Left colon (tissue), 2 donors: ENCODE measurements at places on chromosomes 1 and 21.

DNA sequence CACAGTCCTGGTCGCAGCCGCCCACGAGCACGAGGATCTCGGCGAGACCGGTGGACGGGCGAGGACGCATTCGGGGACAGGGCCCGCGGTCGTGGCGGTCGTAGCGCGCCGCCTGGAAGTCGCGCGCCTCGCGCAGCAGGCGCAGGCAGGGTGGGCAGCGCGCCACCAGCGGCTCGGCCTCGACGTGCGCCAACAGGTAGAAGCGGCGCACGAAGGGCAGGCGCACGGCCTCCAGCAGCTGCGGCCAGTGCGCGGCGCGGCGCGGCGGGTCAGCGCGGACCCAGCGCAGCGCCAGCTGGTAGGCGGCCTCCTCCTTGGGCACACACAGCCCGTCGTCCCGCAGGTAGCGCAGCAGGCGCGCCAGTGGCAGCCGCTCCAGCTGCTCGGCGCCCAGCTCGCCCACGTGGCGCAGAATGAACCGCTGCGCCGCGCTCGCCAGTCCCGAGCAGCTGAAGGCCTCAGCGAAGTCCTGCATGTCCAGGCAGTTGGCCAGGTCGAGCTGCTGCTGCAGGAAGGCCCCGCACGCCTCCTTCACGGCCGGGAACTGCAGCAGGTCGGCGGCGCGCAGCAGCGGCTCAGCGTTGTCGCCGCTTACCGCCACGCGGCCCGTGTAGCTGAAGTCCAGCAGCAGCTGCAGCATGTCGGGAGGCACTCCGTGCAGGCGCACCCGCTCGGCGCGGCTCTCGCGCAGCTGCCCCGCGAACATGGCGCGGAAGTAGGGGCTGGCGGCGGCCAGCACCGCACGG lies 573 bp downstream of the KLHL21 start:
- no peak for DNase-seq

DNA sequence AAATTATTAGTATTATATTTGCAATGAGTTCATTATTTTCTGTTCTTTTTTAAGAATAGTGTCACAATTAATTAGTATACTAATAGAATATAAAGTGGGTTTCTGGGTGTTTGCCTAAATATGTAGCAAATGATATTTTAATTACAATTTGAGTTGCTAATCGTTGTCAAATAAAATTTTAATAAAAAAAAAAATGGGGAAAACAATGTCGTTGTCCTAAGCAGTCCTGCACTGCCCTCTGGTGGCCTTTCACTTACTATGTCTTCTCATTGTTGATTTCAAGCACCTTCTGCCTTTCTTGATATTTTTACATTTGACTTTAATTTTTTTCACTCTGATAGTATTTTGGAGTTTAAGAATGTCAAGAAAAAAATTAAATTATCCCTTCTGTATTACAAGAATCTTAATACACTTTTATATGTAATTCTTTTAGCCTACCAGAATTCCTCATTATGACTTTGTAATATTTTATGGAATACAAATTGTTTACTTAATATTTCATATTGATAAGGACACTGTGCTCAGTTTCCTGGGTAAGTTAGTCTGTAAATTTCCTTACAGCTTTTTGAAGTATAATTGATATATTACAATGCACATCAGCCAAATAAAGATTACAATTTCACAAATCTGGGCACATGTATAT lies 104.5 kb upstream of the FMN2 start:
- no peak for DNase-seq

- no peak for DNase-seq
These were observed 121.7 kb upstream of the KIAA0040 start for GRCh38 chr1:175314300-175314699.

- DNase-seq: no peak
These were observed 247.4 kb downstream of the PTBP2 start for GRCh38 chr1:96968983-96969382.

DNA sequence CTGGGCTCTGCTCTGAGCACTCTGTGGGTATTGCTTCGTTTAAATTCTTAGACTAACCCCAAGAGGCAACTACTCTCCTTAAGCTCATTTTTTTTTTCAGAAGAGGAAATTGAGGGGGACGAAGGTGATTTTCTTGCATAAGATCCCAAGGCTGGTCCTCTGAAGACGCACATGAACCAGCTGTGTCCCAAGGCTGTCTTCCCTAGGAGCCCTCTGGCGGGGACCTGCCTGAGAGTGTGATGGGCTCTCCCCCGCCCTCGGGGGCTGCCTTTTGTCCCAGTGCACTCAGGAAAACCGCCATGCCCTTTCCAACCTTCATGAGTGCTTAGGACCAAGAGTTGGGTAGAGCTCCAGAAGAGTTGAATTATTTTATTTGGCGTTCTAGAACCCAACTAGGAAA lies 21.7 kb downstream of the UMODL1 start:
- DNase-seq: no peak

- DNase-seq: peak; percentile 69
These were observed 1.9 kb downstream of the DHRS3 start for GRCh38 chr1:12615865-12616708.

- DNase-seq: no peak
These were observed 62.6 kb downstream of the CD46 start for GRCh38 chr1:207814469-207814868.

DNA sequence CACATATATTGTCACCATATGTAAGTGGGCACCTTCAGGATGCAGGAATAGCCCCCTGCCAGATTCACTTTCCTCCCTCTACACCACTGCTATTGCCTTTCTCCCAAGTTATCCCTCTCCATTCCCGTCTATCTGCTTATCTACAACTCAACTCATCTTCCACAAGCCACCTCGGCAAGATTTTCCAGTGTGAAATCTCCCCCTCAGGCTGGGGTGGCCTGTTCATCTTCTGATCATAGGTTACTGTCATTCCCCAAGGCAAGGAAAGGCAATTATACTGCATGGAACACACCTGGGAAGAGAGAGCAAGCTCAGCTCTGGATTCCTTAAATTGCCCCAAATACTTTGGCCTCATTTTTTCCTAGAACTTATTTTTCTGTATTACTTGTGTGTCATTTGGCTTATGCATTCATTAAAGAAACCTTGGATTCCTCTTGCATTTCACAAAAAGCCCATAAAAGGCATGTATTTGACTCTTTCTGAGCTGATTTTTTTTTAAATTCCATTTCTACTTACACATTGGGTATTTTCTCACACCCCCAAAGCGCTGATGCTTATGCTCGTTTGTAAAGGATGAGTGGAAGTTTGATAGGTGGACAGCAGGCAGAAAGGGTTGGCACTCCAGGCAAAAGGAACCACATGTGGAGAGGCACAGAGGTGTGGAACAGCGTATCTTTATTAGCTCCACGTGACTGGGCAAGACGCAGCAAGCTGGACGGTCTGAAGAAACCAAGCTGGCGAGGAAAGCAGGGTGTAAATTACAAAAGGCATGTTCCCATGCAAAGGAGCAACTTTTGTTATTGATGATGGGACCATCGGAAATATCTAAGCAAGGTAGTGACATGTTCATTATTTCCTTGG lies 169.7 kb upstream of the RAB4A start:
- DNase-seq: no peak

DNA sequence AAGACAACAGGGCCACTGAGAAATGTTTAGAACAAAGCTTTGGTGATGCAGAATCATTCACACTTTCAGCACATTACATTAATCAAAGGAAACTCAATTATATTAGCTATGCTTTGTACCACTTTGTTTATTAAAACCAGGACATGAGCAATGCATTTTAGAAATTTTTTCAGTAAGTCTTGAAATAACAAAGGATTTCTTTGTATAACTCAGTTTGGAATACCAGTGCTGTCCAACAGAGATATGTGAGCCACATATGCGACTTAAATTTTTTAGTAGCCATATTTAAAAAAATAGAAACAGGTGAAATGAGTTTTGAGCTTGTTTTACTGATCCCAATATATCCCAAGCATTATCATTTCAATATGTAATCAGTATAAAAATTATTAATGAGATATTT lies 18.8 kb upstream of the F3 start:
- DNase-seq: no peak

DNA sequence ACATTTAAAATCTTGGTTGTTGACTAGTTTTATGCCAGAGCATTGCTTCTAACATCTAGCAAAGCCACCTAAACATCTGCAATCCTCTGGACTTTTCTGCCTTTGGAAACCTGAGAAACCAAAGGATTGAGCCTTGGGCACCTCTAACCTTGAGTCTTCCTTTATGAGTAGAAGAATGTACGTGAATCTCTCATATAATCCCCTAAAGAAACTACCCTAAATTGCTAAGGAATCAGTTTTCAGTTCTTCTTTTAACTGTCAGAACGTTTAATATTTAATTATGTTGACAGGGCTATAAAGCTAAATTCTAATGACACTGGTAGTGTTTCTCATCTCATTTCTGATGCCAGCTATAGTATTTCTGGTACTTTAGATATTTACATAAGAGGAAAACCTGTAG lies 997.3 kb downstream of the AMY1C start:
- no peak for DNase-seq

- DNase-seq: no peak
These were observed 350.6 kb upstream of the RUNX1 start for GRCh38 chr21:35399706-35400105.

GRCh38 chr1:58823481-58824010 lies 39.7 kb upstream of the JUN start:
- no peak for DNase-seq

DNA sequence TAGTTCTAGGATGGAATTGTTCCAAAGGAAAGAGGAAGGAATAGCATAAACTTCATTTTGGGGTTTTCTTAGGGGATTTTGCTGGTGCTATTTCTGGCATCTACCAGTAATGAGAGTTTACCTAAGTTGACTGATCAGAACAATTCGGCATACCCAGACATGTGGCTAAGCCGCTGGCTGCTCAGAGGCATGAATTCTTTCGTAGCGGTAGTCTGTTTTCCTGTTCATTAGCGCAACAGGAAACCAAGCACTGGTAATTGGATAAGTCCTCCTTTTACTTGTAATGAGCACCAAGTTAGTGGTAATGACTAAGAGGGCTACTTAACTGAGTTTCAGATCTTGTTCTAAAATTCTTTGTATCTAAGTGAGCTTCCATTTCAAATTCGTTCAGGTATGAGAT lies 38.6 kb downstream of the C21orf91 start:
- DNase-seq: no peak

DNA sequence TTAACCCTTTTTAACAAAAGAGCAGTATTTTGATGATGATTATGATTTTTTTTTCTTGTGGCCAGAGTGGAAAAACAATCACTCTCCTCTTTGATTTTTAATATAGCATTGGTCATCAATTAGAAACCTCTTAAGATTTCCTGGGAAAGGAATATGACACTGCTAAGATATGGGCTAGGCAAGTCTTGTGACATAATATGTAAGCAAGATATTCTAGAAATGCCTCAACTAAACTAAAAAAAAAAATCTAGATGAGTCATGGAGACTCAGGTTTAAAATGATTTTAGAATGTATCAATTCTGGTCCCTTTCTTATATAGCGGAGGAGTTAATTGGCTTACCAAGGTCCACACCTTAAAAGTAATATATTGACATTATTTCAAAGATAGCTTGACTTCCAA lies 60.3 kb upstream of the JUN start:
- DNase-seq: no peak

DNA sequence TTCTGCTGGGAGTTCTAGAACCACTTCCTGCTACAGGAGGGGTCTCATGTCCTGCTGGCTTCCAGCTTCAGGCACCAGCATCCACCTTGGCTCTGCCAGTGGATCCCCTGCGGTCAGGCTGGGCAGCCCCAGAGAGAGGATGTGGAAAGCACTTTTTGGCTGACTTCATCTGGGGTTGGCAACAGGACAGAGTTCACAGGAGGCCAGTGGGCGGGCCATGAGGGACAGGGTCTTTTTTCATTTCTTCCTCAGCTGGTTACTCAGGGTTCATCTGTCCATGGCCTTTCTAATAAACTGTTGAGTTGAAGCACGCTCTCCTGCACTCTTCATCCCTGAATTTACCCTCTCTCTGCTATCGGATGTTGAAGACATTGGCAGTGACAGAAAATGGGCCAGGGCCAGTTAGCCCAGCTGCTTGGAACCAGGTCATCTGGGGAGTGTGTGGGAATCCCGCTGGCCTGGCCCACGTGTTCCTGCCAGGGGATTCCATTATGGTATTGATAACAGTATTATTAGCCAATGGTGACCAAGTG lies 45.2 kb downstream of the RPS6KA1 start:
- DNase-seq: no peak

GRCh38 chr1:167661527-167662426 lies 31.7 kb downstream of the RCSD1 start:
- no peak for DNase-seq

DNA sequence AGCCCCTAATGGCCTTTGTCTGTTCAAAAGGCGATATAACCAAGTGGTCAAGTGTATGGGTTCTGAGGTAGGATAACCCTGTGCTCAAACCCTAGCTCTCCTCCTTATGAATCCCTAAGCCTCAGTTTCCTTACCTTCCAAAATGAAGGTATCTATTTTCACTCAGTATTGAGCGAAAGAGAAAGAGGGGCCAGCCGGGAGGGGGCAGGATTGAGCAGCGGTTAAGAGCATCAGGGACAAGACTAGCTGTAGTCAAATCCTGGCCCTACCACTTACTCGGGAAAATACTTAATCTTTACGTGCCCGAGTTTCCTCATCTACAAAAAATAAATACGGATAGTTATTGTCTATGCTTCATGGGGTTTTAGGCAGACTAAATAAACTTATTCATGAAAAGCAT lies 25.7 kb downstream of the LY9 start:
- no peak for DNase-seq

- DNase-seq: peak; percentile 73
These were observed 650 bp downstream of the VANGL1 start for GRCh38 chr1:115642168-115643072.

GRCh38 chr1:60880202-60880601 lies 202.2 kb upstream of the NFIA start:
- no peak for DNase-seq
